ENCODE measurements at places on chromosomes 5 and 9.

- DNase-seq = peak; percentile 84
These were observed 123.5 kb downstream of the SCAMP1 start for GRCh38 chr5:78483809-78484521.

DNA sequence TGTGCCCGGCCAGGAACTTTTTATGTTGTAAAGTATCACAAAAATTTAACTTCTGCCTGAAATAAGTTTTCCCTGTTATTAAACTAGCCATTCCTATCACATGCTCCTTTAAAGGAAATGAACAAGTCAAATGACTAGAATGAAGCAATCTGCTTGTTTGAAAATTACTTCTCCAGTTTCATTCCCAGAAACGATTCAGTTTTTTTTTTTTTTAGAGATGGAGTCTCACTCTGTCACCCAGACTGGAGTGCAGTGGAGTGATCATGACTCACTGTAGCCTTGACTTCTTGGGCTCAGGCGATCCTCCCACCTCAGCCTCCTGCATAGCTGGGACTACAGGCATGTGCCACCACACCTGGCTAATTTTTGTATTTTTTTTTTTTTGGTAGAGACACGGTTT, 13.3 kb upstream of the GNG10 start:
- DNase-seq = peak; percentile 79

DNA sequence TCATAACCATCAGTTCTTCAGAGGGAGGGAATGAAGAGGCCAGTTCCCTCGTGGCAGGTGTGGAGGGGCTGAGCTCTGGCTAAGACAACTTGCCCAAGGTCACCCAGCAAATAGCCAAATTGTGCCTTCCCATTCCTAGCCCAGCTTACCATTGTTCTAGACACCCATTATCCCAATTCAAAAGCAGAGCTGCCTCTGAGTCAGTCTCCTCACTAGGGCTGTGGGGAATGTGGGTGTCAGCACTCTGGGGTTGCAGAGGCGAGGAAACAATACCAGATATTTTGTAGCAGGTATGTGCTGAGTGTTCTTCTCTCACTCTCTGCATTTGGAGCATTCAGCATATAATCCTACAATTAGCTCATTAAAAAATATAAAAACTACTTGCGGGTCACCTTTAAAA, 270.8 kb downstream of the PSAT1 start:
- no peak for DNase-seq

DNA sequence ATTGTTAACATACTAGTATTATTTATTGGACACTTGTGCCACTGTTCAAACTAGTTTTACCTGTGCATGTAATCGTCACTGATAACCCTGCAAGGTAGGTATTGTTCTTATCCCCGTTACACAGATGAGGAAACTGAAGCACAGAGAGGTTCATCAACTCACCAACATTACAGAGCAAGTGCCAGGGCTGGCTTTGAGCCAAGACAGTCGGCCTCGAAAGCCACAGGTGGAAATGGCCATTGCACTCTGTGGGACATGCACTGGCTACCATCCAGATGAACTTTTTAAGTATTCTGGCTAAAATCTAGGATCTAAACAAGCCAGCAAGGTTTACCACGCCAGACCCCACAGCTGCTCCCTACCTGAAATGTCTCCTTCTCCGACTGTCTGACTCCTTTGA, 57.9 kb downstream of the TEX10 start:
- no peak for DNase-seq

DNA sequence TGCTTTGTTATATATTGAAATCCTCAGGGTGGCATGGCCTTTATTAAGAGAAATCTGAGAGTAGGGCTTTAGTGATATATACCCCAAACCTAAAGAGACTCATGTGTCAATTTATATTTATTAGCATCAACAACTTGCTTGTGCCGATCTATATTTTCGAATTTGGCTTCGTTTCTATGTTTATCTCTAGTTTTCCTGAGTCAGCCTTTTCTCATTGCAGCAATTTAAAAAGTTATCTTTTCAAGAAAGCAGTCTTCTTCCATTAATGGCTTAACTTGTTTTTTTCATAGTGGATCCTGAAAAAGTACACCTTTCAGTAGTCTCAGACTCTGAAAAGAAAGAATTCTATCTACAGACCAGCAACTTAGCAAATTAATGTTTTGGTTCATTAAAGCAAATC, 99.9 kb upstream of the KCNN2 start:
- no peak for DNase-seq

DNA sequence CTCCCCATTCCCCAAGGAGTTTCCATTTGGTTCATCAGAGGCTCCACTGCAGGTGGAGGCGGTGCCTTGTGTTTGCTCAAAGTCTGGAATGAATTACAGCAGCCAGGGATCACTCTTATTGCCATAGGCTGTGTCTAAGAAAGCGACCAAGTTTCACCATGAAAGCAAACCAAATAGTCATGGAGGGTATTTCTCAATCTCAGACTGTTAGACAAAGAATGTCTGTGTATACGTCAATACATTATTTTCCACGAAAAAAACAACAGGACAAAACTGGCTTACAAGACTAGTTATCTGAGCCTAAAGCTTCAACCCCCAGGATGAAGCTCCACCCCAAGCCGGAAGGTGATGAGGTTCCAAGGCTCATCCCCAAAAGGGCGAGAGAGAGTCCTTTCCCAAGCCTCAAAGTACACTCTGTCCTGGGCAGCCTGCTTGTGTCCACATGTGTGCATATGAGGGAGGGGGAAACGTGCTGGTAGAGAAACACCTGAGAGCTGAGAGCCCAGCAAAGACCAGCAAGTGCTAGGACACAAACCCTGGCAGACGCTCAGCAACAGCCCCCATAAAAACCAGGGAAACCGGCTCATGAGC, 4.3 kb downstream of the B4GALT1 start:
- peak; percentile 29 for DNase-seq

DNA sequence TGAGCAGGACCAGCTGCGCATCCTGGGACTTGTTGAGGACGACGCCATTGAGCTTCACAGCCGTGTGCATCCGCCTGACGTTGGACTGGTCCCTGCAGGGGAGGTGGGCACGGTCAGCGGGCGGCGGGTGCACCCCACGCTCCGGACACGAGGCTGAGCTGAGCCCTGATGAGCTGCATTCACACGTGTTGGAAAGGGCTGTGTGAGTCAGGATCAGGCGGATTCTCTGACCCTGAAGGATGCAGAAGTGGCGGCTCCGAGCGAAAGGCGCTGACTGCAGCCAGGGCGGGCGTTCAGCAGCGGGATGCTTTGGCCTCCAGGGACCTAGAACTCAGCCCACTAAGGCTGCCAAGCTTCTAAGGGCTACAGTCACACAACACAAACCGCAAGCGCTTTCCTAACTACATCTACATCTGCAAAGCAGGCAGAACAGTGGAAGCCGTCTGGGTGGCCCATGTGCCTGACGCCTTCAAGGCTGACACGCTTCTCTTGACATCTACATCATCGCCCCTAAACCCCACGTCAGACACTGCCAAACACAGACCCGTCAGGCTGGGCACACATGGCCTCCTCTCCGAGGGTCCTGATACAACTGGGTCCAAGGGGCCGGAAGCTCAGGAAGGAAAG, 44.9 kb downstream of the NKD2 start:
- no peak for DNase-seq

GRCh38 chr5:133799571-133800237, 168.7 kb downstream of the C5orf15 start:
- no peak for DNase-seq

- DNase-seq = no peak
These were observed 30.6 kb upstream of the ADAMTS2 start for GRCh38 chr5:179375831-179376365.

DNA sequence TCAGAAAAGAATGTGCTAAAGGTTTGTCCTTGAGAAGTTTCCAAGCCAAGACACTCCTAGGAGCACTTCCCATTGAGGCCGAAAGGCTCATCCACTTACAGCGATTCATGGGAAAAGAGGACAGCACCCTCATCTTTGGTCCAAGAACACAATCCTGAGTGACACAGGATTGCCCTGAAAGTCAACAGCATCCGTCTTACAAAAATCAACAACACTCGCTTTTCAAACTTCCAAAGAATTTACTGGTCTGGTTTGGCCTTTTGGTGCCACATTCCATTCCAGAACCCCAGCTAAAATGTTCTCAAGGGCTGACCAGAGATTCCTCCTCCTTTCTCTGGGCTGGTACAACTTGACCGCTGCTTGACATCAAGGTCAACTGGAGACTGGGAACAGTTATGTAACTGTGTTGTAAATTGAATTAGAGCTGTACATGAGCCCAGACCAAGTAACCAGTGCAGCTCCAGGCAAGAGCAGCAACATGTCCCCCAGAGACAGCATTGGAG, 415.8 kb upstream of the PIK3R1 start:
- no peak for DNase-seq

DNA sequence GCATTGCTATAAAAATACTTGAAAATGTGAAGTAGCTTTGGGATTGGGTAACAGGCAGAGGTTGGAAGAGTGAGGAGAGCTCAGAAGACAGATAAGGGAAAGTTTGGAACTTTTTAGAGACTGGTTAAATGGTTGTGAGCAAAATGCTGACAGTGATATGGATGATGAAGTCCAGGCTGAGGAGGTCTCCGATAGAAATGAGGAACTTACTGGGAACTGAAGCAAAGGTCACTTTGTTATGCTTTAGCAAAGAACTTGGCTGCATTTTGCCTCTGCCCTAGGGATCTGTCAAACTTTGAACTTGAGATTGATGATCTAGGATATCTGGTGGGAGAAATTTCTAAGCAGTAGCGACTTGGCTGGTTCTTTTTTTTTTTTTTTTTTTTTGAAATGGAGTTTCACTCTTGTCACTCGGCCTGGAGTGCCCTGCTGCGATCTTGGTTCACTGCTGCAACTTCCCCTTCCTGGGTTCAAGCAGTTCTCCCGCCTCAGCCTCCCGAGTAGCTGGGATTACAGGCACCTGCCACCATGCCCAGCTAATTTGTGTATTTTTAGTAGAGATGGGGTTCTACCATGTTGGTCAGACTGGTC, 998.9 kb downstream of the TLE1 start:
- no peak for DNase-seq

GRCh38 chr9:130635306-130635705, 29.1 kb upstream of the PRDM12 start:
- no peak for DNase-seq

- no peak for DNase-seq
These were observed 187.8 kb downstream of the GNAQ start for GRCh38 chr9:77843871-77844155.

Measured in inflammatory macrophage (primary cell).